Amniotic stem cell (primary cell): ENCODE measurements at places on chromosomes 5 and 9.

- DNase-seq: no peak
These were observed 646.9 kb upstream of the ZNF608 start for GRCh38 chr5:125393221-125393815.

DNA sequence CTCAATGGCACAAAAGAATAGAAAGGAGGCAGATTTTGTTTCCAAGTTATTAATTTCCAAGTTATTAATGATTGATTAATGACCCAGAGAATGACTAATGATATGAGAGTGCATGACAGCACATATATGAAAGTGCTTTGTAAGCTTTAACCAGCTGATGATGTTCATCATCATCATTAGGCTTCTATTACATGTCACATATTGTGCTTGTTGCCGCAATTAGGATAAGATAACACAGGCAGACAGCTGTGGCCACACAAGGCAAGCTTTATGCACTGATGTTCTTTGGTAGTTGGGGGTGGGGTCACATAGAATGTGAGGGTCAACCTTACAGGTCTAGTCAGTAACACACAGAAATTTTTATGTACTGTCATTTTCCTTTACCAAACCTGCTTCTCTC is 219.7 kb downstream of the TRPM3 start:
- DNase-seq: no peak

GRCh38 chr9:80025796-80026520 is 454.2 kb downstream of the TLE4 start:
- DNase-seq: no peak

GRCh38 chr9:5263351-5264218 is 32.4 kb downstream of the INSL4 start:
- DNase-seq: no peak

DNA sequence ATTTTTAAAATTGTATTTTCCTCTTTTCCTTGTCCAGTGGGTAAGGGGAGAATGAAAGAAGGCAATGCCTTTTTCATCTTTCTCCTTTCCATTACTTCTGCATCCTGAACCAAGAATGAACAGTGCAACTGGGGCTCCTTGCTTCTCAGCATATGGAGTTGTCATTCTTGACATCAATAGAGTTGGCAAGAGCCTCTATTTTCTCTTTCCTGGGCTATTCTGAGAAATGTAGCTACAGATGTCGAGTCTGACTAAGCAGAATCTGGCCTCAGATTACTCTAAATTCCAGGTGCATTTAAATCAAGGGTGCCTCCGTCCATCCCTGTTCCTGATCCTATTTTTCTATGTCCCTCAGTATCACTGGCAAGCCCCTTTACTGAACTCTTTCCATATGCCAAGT is 244.8 kb downstream of the GLIS3 start:
- DNase-seq: no peak

DNA sequence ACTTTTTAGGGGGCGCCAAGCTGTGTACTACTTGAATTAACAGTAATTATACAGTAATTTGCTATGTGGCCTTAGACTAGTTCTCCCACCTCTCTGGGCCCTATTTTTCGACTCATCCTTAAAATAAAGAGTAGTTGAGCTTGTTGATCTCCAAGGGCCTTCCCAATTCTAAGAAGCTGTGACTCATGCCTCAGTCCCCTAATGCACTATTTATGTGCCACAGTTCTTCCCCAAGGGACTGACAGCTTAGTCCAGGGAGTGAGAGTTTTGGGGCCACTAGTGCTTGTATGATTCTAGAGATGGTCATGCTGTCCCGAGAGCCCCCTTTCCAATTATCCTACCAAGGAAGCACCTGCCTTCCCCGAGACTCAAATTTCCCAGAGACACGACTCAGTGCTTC is 149.7 kb downstream of the PAPPA start:
- DNase-seq: no peak

DNA sequence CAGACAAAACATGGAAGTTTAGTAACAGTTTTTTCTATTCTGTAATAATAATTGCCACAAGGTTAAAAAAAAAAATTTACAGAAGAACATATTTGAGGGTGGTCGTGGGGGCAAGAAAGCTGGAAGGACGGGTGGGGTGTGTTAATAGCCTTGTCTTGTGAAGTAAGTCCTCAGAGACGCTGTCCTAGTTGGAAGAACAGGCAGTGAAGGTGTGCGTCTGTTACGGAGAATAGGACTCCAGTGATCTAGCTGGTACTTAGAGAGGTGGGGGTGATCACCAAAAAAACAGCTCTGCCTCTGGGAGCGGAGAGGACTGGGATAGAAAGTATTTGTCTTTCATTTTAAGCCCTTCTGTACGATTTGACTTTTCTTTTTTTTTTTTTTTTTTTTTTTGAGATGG is 17.7 kb downstream of the ABL1 start:
- DNase-seq: no peak

- DNase-seq: no peak
These were observed 5.3 kb upstream of the NSMF start for GRCh38 chr9:137464291-137464999.

- no peak for DNase-seq
These were observed 10.0 kb downstream of the TRIM14 start for GRCh38 chr9:98109052-98109451.

GRCh38 chr5:163508753-163509152 is 3.3 kb downstream of the MAT2B start:
- DNase-seq: no peak
